ENCODE measurements at places on chromosomes 7 and 10.

DNA sequence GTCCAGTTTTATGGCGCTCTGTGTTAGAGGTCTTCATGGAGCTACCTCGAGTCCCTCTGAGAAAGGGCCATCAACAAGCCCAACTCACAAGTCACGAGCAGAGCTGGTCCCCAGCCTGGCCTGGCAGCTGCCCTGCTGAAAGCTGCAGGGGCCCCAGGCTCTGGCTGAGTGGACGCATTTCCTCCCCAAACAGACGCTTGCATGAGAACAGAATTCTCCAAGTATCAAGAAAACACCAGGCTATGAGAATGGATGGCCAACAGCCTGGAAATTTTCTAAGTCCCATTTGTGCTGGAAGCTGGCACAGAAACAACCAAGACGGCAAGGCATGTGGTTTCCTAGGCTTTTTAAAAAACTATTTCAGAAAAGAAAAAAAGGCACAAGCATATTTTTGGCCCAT, 114.8 kb downstream of the FAM53B start:
- DNase-seq: no peak

DNA sequence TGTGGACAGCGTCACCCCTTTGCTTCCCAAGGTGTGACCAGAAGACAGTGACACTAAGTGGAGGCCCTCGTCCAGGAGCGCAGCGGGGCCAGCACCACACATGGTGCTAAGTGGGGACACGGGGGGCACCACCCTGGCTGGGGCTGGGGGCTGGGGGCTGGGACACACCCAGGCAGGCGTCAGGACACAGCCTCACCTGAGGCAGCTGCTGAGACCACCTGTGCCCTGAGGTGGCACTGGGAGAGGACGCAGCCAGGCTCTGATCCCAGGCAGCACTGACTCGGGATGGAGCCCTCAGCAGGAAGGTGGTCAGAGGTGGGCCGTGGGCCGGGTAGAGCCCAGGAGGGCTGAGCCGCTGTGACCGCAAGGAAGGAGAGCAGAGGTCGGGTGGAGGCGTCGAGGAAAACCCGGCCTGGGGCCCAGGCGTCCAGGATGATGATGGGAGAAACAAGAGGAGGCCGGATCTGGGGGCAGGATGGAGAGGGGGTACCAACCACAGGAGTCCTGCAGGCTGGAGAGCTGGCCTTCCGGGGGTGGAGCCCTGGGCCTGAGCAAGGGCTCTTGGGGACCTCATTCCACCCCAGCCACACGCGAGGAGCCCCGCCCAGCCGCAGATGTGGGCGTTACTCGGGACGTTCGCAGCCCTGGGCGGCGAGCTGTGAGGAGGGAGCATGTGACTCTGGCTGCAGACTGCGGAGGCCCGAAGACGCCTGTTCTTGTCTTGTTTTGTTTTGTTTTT, 22.5 kb downstream of the LRRC27 start:
- DNase-seq: no peak

- DNase-seq: no peak
Observed at GRCh38 chr10:3963191-3963673, 178.2 kb upstream of the KLF6 start.

DNA sequence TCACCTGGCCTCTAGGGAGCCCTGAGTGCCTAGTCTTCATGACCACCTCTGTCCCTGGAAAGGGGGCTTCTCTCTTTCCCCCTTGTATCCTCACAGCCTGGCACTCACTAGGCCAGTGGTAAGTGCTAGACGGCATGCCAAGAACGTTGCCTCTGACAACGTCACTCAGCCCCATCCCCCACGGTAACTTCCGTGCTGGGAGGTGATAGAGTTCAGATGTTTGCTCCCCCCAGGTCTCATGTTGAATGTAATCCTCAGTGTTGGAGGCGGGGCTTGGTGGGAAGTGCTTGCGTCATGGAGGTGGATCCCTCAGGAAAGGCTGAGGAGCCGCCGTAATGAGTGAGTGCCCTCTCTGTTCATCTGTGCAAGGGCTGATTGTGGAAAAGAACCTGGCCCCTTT, 343.3 kb upstream of the MKI67 start:
- DNase-seq: no peak

DNA sequence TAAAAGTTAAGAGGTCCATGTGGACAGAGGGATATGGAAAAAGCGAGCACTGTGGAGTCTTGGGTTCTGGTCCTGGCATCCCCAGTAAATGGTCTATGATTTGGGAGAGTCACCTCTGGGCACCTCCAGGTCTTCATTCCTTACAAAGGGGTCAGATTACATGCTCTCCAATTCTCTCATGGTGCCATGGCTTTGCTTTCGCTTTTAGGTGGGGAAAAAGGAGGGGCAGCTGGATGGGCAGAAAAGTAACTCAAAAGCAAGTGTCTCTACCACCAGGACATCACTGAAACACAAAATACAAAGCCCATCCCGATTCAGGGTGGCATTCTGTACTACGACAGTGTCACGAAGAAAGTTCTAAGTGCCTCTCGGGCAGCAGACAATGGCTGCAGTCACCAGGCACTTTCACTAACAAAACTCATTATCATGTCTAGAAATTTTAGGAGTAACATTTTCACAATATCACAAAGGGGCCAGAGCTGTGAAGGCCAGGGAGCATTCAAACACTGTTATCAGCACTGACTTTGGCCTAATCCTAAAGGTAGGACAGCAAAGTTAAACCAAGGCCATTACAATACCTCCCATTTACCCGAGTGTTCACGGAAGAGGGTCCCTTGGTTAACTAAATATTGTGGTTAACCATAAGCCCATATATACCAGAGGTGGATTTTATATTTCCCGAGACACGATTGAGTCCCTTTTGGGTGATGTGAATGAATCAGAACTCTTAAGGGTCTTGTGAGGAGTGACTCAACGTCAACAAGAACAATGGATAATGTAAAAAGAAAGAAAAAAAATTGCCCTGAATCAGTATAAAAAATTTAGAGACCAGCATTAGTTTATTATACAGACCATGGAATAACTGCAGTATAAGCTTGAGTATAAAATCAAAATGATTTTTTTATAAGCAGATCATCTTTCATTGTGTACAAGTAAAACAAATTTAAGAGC, 2.5 kb downstream of the PSAP start:
- no peak for DNase-seq

GRCh38 chr7:30472784-30473775, 5.5 kb downstream of the NOD1 start:
- no peak for DNase-seq

GRCh38 chr10:75788394-75789205, 357.2 kb downstream of the LRMDA start:
- DNase-seq: no peak

- DNase-seq: no peak
Observed at GRCh38 chr7:144668503-144668902, 167.3 kb downstream of the TPK1 start.

Measured in activated CD4-positive, CD25-positive, alpha-beta regulatory T cell (primary cell).